ENCODE measurements at places on chromosomes 3 and 15. TPM values are rescaled to one million over a fixed set of nuclear protein-coding genes. Genes with fewer than 3 reads are reported as not detected.

Gene SPATA12
- total RNA-seq, result not detected

Gene GPR156
- not detected for total RNA-seq

Gene AP3B2
- not detected for total RNA-seq

Gene QRICH1
- 33.4 TPM for total RNA-seq

Gene COL6A5
- total RNA-seq, result not detected

Gene MAN2A2
- total RNA-seq, result 96.9 TPM

Gene IMPG2
- total RNA-seq, result 0.03 TPM

Gene NLGN1
- total RNA-seq, result not detected

Gene CELSR3
- 0.45 TPM for total RNA-seq

Gene MOBP
- total RNA-seq, result not detected

Gene WNT5A
- 4.3 TPM for total RNA-seq

Gene GOLGA8S
- total RNA-seq, result 0.35 TPM

Measured in left lobe of liver (tissue), 2 donors.